ENCODE measurements at places on chromosomes 13 and 19.

DNA sequence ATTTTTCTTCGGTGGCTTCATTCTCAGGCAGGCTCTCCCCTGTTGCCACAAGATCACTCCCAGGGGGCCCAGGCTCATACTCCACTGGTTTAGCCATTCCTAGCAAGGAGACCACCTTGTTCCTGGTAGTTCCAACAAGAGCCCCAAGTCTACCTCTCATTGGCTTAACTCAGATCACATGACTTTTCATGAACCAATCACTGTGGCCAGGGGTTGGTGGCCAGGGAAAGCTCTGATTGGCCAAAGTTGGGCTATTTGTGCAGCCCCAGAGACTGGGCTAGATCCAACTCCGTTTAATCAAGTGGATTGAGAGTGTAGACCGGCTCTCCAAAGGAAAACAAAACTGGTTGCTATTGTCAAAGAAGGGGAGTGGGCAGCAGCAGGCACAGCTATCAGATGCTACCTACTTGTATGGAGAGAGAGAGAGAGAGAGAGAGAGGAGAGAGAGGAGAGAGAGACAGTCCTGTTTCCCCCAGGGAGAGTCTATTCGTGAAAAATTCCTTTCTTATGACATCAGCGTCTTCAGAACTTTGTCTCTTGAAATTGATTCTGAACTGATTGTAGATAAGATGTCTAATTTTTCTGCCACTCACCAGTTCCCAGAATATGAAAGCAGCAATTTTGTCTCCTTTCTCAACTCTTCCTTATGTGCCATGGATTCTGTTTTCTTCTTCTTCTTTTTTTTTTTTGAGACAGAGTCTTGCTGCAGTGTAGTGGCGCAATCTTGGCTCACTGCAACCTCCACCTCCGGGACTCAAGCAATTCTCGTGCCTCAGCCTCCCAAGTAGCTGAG is 5.9 kb downstream of the CEACAM19 start:
- DNase-seq = no peak

GRCh38 chr13:108919036-108919907 is 289.9 kb downstream of the MYO16 start:
- DNase-seq = no peak

DNA sequence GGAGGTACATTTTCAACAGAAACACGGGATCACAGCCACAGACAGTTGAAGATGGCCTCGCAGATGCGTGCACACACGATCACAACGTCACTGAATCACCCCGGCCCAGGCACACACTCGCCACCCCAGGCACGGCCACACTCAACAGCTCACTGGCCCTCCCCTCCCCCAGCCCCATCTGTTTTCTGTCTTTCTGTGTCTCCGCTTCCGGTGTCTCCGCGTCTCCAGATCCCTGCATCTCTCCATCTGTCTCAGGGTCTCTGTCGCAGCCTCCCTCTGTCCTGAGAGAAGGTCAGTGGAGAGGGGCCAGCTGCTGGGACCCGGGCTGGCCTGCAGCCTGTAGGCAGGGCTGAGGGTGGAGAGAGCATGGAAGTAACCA is 3.8 kb upstream of the ATP1A3 start:
- DNase-seq = no peak

- no peak for DNase-seq
These were observed 66.0 kb upstream of the DOCK9 start for GRCh38 chr13:99043831-99044231.

GRCh38 chr19:9936326-9937000 is at the start of gene OLFM2:
TSS of gene OLFM2 (minus strand) at chr19:9936515. CDS start at chr19:9936366, 149 bp downstream.
- no peak for DNase-seq

DNA sequence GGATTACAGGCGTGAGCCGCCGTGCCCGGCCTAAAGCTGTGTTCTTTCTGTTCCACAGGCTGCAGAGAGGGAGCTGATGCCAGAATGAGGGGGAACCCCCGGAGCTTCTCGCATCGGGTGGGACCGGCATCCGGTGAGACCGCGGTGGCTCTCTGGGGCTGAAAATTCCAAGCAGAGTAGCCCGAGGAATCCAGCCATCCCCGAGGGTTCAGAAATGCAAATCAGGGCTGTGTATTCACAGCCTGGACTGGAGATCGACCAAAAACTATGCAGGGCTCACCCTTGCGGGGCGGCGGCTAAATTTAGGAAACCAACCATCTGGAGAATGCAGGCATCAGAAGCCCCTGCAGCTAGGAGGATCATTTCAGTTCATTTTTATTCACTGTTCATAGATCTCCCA is 99.2 kb downstream of the GNG7 start:
- DNase-seq = no peak

- no peak for DNase-seq
These were observed 136.4 kb downstream of the STK24 start for GRCh38 chr13:98440390-98441055.

- DNase-seq = no peak
These were observed 49.4 kb upstream of the MIR17HG start for GRCh38 chr13:91298060-91298459.

GRCh38 chr13:56166864-56167263 is 973.9 kb upstream of the PRR20A start:
- DNase-seq = no peak

All from stimulated activated CD4-positive, alpha-beta T cell treated with anti-CD3 and anti-CD28 coated beads, Interleukin-1b, Interleukin-23, amount 100 ng/mL, for 1 hour (primary cell).